ENCODE measurements at places on chromosomes 4 and X. TPM values are rescaled to one million over a fixed set of nuclear protein-coding genes. Genes with fewer than 3 reads are reported as not detected.

The PNMA6E gene
- not detected for total RNA-seq

The MAGEA1 gene
- total RNA-seq = not detected

The TRAPPC11 gene
- total RNA-seq = 21.6 TPM

The GPRASP3 gene
- 3.3 TPM for total RNA-seq

The P2RY8 gene
- 13.3 TPM for total RNA-seq

The SLC39A8 gene
- 53.6 TPM for total RNA-seq

The RUFY3 gene
- total RNA-seq = 11.3 TPM

The CD40LG gene
- total RNA-seq = 2.3 TPM

The ZNF827 gene
- total RNA-seq = 23.0 TPM

The USP26 gene
- total RNA-seq = not detected

The SHROOM2 gene
- not detected for total RNA-seq

The PNCK gene
- 1.2 TPM for total RNA-seq

The LDB2 gene
- total RNA-seq = not detected

The MAGEB1 gene
- total RNA-seq = not detected

The FAM9B gene
- not detected for total RNA-seq

The EVC gene
- total RNA-seq = 0.06 TPM

The FAM184B gene
- total RNA-seq = 0.04 TPM

The SPANXA2 gene
- total RNA-seq = not detected

The FMR1NB gene
- not detected for total RNA-seq

The SORCS2 gene
- not detected for total RNA-seq

The PWWP3B gene
- not detected for total RNA-seq

The IL21 gene
- not detected for total RNA-seq

The FDCSP gene
- not detected for total RNA-seq

The ABCG2 gene
- 0.78 TPM for total RNA-seq

The AREG gene
- total RNA-seq = not detected

The LINC00632 gene
- total RNA-seq = 0.02 TPM

The GPRIN3 gene
- total RNA-seq = 9.2 TPM

The DRP2 gene
- total RNA-seq = 0.18 TPM

The PARM1 gene
- not detected for total RNA-seq

The IQCM gene
- not detected for total RNA-seq

The PLAC8 gene
- 140 TPM for total RNA-seq

The GPR119 gene
- not detected for total RNA-seq

The HNRNPDL gene
- 430 TPM for total RNA-seq

The TREX2 gene
- total RNA-seq = 2.1 TPM

The MAP7D2 gene
- 0.70 TPM for total RNA-seq

The ADH1A gene
- not detected for total RNA-seq
